ENCODE measurements at places on chromosomes 5 and 9.

DNA sequence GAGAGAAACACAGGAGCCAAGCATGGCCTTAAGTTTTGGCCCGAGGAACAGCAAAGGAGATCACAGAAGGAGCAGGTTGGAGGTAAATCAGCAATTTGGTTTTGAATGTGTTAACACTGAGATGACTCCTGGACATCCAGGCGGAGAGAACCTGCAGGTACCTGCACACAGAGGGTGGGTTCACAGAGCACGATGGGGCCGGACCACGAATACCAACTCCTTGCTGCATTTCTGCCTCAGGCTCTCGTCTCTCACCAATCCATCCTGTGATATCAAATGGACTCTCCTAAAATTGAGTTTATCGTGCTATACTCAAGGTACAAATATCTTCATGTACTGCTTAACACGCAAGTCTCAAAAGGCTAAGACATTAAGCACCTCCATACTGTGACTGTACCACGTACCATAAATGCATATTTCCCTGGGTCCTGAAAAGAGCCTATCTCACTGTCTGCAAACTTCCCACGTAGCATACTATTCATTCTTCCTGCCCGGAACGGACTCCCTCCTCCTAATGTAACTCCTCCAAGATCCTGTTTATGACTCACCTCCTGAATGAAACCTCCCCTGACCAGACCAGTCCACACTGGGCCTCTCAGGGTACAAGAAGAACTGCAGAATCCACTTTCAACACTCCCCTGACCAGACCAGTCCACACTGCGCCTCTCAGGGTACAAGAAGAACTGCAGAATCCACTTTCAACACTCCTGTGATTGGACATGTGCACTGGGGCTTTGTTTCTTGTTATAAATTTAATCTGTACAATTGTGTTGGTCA lies 380.8 kb upstream of the RFX3 start:
- no peak for DNase-seq

DNA sequence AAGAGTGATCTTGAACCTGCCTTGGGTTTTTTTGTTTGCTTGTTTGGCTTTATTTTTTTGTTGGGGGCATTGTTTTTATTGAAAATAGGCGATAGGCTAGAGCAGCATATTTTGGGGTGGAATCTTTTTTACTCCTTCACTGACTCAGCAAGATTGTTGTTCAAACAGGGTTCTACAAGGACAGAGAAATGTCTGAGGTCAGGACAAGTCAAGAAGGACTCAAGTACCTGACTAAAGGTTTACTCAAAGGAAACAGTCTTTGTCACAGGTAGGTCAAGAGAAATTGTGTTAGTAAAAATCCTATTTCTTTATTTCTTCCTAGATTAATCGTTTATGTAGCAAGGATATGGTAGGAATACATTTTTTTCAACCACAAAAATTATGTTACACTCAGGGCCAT lies 1564.0 kb upstream of the CDH9 start:
- DNase-seq, result no peak

DNA sequence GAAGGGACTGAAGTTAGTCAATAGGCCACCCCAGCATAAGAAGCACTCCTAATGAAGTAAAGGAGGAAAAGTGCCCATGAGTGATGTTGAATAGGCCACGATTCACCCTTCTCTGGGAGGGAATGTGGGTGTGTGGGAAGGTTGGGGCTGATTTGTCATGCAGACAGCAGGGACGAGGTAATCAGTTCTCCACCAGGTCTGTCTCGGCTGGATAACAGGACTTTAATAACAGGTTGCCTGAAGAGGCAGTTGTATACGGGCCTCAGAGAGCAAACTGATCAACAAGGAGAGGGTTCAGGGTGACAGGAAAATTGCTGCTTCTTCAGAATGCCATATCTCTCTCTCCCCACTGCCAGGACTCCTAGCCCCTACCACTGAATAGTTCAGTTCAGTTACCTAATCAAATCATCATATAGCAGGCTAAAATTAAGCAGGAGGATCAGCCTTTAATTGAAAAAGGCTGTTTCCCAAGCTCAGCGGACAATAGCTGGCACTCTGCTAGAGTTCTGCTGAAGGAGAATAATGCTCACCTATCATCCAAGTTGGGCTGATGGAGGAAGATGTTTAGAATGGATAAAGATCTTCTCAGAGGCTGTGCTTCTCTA lies 43.6 kb upstream of the SMIM32 start:
- no peak for DNase-seq

DNA sequence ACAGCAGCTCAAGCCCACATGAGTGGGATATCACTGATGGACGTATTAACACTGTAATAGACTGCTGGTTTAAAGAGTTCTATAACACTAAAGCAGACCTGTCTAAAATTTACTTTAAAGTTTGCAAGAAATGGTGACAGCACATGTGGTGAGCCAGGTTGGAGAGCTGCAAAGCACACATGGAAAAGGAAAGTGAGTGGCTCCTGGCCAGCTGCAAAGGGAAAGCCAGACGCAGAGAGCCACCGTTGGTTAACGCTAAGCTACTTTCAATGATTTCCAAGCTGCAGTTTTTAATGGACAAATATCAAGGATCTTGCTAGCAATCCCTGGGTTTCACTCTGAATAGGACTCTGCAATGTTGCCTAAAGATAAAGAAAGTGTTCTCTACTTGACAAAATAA lies 89.9 kb downstream of the CTNND2 start:
- no peak for DNase-seq

GRCh38 chr5:4941957-4942830 lies 197.9 kb upstream of the ADAMTS16 start:
- no peak for DNase-seq

GRCh38 chr5:107428303-107428813 lies 242.4 kb downstream of the EFNA5 start:
- no peak for DNase-seq

GRCh38 chr9:102845827-102846371 lies 149.2 kb upstream of the CYLC2 start:
- DNase-seq, result no peak

All from activated CD4-positive, alpha-beta T cell treated with anti-CD3 and anti-CD28 coated beads for 4 hours (primary cell).